Activated CD8-positive, alpha-beta memory T cell treated with anti-CD3 and anti-CD28 coated beads for 48 hours (primary cell): ENCODE measurements at places on chromosomes 4 and X.

- DNase-seq = no peak
Measured at GRCh38 chr4:165474784-165475705, 96.2 kb downstream of the CPE start.

DNA sequence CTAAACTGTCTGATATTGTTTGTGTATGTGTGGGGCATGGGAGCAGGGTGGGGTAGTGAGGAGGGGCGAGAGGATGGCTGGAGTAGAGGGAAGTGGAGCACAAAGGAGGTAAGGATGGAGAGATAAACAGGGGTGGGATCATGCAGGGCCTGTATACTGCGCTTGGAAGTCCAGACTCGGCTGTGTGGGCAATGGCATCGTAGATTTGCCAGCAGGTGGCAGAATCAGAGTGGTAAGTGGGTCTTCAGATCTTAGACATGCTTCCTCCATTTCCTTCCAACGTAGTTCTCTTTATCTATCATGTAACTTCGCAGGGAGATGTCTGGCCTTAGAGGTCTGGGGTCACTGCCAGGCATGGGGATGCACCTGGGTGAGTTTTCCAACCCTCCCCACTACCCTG, 155.5 kb downstream of the PDGFRA start:
- DNase-seq = no peak

DNA sequence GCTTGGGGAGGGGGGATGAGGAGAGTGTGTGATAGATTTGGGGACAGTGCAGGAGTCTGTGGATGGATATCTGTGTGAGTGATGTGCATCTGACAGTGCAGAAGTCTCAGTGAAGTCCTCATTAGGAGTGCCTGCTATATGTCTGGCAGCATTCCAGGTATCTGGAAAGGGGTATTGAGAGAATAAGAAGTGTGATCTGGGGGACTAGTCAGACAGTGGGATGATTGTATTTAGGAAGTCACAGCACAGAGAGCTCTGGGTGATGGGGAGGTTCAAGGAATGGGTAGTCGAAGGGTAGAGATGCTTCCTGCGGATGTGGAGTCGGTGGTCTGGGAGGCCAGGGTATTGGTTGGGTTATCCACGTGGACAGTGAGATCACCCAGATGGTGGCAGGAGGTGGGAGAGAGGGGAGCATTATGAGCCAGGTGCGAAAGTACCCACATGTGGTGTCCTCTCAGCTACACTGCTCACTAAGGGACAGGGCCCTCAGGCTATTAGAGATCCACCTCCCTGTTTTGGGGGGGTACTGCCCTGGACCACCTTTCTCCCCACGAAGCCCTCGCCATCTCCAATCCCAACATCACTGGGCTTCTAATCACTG, 9.8 kb downstream of the MAGED2 start:
- DNase-seq = no peak

GRCh38 chrX:91434351-91435168, at the start of gene PABPC5:
TSS of gene PABPC5 (plus strand) at chrX:91434839. CDS start at chrX:91435578, 739 bp downstream.
- DNase-seq = no peak

GRCh38 chr4:182752158-182752910, 164.9 kb downstream of the DCTD start:
- DNase-seq = no peak

DNA sequence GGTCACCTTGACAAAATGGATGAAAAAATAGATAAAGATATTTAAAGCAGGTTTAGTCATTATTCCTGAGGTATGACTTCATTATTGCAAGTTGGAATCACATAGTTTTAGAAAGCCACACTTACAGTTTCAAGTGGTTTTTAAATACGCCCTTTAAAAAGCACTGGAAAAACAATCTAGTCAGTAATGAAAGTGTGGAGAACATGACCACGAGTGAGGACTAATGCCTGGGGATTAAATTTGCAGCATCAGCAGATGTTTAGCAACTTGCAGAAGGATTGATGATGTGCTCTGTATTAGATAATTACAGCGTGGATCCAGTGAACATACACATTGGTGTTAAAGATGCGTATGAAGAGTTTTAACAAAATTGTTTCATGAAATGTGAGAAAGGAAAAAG, 5.9 kb downstream of the SPARCL1 start:
- no peak for DNase-seq

- no peak for DNase-seq
Measured at GRCh38 chr4:133929531-133930239, 271.9 kb downstream of the PABPC4L start.

DNA sequence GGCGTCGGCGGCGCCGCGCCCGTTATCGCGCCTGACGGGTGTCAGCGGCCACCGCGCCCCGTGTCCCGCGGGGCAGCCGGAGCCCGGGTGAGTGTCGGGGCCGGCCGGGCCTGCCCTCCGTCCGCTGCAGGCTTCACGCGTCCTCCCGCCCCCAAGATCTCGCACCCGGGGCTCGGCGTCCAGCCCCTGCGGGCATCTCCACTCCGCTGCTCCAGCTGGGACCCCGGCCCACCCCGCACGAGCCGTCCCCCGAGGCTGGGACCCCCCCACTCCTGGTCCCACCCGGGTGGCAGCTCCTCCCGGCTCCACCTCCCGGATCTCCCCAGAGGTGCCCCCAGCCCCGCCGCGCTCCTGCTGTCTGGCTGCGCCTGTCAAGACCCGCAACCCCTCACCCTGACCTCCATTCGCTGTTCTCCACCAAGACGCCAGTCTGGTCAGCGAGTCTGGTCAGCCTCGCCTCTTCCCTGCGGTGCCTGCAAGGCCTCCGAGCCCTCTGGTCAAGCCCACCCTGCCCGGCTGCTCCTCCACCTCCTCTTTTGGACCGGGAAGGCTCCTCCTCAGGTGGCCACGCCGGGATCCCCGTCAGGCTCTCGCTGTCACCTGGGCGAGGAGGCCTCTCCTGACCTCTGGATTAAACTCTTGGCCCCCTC, 66.0 kb upstream of the NKX1-1 start:
- DNase-seq = no peak

DNA sequence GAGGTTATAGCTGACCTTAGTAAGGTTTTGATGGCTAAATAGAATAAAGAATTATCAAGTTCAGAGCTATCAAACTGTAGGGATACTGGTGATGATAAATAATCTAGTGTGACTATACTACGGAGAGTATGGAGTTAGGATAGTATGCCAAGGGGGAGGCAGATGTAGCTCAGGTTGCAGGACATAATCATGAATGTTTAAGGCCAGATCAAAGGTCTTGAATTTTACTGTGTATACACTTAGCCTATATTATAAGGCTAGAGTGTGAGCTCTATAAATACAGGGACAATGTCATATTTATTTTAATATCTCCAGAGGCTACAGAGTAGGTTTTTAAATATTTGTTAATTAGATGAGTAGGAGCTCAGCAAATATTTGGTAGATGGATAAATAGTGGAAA, 131.1 kb upstream of the STIM2 start:
- no peak for DNase-seq
